Stimulated activated CD8-positive, alpha-beta memory T cell treated with anti-CD3 and anti-CD28 coated beads, Interleukin-12 subunit alpha, Interleukin-12 subunit beta, amount 100 ng/mL, for 1 hour (primary cell): ENCODE measurements at places on chromosomes 16 and 17.

- DNase-seq, result no peak
Measured at GRCh38 chr16:79265196-79265595, 335.3 kb downstream of the MAF start.

DNA sequence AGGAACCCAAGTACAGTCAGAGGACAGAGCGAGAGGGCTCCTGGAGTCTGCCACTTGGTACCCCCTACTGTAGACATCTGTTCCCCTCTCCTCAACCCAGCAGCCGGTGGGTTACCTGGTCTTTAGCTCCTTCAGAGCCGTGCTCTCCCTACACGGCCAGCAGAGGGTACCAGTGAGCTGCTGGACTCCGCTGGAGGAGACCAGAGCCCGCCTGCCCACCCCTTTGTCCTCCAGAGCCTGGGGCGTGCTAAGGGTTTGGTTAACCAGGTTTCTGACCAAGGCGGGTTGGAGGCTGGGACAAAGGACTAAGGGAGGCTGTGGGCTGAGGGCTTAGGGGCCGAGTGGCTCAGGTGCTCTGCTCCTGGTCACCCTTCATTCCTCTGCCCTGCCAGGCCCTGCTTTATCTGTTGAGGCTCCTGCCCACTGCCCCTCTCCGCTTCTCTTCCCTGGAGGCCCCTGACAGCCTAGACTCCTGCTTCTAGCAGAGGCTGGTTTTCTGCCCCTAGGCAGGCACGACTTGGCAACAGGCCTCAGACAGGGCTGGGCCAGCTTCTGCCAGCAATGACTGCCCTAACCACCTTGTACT, 2.7 kb upstream of the HSD11B2 start:
- DNase-seq, result no peak

DNA sequence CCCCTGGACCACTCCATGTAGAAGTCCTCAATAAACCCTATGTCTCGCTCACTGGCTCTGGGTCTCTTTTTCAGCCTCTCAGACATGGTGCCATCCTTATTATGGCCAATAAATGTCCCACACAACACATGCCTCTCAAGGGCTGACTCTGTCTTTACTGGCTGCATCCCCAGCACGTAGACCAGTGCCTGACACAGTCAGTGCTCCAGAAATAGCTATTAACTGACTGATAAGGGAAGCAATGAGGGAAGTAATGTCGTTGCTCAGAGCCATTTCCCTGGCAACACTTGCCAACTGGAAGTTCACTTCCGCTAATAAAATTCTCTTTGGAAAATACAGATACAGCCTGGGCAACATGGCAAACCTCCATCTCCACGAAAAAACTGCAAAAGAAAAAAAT, 19.1 kb upstream of the APOH start:
- DNase-seq, result no peak

DNA sequence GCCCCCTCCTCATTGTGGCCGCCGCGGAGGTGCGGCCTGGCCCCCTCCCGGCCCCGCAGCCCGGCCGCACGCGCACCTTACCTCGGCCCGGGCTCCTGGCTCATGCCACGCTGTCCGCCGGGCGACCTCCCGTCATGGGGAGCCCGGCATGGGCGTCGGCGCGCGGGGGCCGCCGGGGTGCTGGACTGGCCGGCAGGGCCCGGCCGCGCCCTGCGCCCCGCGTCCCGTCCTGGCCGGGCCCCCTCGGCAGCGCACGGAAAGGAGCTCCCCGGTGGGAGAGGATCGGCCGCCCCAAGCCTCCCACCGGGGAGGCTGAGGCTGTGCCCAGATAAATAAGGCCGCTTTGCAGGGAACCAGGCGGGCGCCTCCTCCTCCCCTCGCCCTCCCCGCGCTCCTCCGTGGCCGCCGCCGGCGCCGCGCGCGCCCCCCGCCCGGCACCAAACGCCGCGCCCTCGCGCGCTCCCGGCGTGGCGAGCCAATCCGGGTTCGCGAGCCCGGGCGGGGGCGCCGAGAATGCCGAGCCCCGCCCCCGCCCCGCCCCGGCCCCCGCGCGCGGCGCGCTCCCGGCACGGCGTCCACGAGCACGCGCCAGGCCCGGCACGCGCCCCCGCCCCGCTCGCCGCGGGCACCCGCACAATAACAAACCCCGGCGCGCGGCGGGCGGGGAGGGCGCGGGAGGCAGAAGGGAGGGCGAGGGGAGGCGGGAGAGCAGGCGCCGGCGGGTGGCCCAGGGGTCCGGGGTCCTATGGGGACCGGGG, at the start of gene FBXL16:
Gene FBXL16, minus strand, starts transcription at position 371 of the 758 bp plus-strand sequence. CDS start 8,396 bp downstream, outside the sequence.
- DNase-seq, result no peak

DNA sequence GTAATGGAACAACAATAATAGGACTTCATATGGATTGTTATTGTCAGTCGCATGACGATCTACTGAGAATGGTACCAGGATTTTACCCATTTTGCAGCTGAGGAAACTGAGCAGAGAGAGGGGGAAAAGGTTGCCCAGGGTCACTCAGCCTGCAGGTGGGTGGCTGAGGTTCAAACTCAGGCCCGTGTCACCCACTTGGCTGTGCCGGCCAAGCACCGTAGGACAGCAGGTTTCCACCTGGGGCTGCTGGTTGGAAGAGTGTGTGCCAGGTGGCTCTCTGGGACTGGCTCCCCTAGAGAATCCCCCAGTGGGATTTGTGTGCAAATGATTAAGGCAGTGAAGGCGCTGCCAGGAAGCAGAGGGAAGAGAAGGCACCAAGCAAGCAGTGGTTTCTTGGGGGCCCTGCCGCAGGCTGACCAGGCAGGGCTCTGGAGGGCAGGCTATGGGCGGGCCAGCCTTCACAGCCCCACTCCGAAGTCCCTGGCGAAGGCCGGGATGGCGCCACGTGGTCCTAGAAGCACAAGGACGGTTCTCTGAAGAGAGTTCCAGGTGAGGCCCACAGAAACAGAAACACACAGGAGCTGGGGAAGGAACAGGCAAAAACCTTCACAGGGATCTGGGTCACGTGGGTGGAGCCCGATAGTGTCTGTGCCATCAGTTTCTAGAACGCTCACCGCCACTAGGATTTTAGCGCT, 163.5 kb downstream of the IRF8 start:
- DNase-seq, result no peak

GRCh38 chr17:47630614-47631013, 19.1 kb upstream of the KPNB1 start:
- DNase-seq, result no peak

DNA sequence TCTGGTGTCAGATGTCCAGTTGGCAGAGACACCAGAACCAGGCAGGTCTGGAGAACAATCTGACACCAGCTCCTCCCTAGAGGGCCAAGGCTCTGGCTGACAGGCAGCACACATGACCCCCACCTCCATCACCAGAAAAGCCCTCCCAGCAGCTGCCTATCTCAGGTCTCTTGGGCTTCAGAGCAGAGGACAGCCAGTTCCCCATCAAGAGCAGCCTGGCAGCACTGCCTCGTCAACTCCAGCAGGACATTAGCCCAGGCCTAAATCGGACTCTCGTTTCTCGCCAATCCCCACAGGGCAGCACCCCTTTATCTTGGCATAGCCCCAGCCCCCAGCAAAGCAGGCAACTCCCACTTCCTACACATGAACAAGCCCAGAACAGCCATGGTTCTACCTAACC, 4.4 kb downstream of the JUP start:
- DNase-seq, result no peak

- no peak for DNase-seq
Measured at GRCh38 chr17:80212962-80213642, 7.0 kb downstream of the SGSH start.

DNA sequence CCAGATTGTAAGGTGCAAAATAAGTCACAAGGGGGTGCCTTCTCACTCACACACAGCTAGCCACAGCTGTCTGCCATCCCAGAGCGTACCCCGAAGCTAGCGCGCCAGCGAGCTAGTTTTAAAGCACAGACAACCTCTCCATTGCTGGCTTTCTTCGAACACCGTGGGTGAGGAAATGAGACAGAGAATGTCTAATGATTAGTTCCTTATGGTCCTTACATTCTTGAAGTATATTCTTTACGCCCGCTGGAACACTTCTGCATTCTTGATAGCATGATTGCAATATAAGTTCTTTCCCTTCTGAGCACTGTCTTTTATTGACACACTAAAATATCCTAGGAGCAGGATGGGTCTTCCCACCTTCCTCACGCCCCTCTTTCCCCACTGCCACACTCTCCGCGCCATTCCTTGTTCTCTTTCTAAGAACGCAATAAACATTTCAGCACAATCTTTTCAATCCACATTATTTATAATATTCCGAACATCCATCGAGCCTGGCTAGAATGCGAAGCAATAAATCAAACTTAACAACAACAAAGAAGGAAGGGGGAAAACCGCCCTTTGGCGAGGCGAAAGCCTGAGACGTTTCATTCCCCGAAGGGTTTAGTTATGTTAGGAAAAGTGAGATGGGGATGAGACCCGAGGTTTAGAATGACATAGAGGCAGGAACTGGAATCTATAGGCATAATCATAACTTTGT, 251.3 kb downstream of the NTN1 start:
- DNase-seq, result no peak

DNA sequence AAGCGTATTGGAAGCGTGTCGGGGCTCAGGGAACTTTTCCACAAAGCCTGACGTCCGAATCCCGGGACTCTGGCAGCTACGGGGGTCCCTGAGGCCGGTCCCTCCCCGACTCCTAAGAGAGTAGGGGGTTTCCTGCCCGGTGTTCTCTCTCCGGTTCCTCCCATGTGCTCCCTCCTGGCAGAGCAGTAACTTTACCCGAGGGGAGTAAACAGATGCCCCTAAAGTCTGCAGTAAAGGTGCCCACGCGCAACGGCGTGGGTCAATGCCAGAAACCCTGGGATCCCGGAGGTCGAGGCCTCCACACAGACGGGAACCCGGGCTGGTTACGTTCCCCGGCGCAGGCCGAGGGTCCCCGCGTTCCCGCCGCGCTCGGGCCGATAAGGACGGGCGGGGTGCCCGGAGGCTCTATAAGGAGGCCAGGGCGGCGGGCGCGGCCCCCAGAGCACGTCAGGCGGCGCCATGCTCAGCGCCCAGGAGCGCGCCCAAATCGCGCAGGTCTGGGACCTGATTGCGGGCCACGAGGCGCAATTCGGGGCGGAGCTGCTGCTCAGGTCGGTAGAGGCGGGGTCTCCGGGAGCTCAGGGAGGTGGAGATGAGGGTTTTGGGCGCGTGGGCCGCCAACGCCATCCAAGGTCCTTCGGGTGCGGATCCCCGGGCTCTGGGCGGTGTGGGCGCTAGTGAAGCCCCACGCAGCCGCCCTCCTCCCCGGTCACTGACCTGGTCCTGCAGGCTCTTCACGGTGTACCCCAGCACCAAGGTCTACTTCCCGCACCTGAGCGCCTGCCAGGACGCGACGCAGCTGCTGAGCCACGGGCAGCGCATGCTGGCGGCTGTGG, at the start of gene HBM:
Gene HBM, plus strand, starts transcription at position 440 of the 836 bp plus-strand sequence. Its CDS starts 20 bp downstream, at position 460.
- DNase-seq, result no peak
